ENCODE measurements at places on chromosomes 11 and 22. TPM values are rescaled to one million over a fixed set of nuclear protein-coding genes. Genes with fewer than 3 reads are reported as not detected.

SMC1B gene
- 0.11 TPM for total RNA-seq

FAT3 gene
- 30.9 TPM for total RNA-seq

SCN3B gene
- total RNA-seq = 0.79 TPM

ADAMTS15 gene
- 3.7 TPM for total RNA-seq

GRCh38 chr22:44879301-44879680, 126.9 kb downstream of the ARHGAP8 start:
- H3K27me3 ChIP-seq = no peaks in the 10 kb centered on the region
- no peaks in the 10 kb centered on the region for H3K4me1 ChIP-seq
- DNase-seq = peak; percentile 4
- H3K36me3 ChIP-seq = peaks cover 43% of the 10 kb centered on the region
- no peak overlapping the region for H3K4me3 ChIP-seq

MRGPRX4 gene
- total RNA-seq = not detected

DNA sequence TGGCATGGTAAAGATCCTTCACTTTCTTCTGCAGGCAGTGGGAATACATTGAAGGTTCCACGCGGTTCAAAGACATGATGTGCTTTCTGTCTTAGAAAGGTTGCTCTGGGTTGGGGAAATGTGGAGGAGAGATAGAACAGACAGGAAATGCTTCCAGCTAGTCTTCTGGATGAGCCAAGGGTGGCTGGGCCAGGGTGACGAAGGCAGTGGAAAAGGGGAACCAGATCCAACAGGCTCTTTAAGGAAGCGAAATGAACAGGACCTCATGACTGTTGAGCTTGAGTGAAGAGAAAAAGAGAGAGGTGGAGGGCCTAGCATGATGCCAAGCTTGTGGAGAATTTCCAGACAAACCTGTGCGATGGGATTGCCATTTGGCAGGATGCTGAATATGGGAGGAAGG, 56.4 kb upstream of the LMO1 start:
- H3K4me1 ChIP-seq = peaks cover 2% of the 10 kb centered on the region
- H3K4me3 ChIP-seq = no peak overlapping the region
- H3K27me3 ChIP-seq = peaks cover 7% of the 10 kb centered on the region
- DNase-seq = no peak

- H3K27me3 ChIP-seq = no peaks in the 10 kb centered on the region
- H3K4me3 ChIP-seq = no peak overlapping the region
- H3K36me3 ChIP-seq = peaks cover 3% of the 10 kb centered on the region
- no peak for DNase-seq
These were observed 8.6 kb downstream of the NECTIN1 start for GRCh38 chr11:119720311-119720913.

GRCh38 chr11:64234647-64235379, 429 bp downstream of the VEGFB start:
- peak; percentile 50 for DNase-seq
- H3K4me1 ChIP-seq = peaks cover 25% of the 10 kb centered on the region
- no peak overlapping the region for H3K27ac ChIP-seq
- peaks cover 16% of the 10 kb centered on the region for H3K27me3 ChIP-seq

RAB36 gene
- 1.1 TPM for total RNA-seq

DNA sequence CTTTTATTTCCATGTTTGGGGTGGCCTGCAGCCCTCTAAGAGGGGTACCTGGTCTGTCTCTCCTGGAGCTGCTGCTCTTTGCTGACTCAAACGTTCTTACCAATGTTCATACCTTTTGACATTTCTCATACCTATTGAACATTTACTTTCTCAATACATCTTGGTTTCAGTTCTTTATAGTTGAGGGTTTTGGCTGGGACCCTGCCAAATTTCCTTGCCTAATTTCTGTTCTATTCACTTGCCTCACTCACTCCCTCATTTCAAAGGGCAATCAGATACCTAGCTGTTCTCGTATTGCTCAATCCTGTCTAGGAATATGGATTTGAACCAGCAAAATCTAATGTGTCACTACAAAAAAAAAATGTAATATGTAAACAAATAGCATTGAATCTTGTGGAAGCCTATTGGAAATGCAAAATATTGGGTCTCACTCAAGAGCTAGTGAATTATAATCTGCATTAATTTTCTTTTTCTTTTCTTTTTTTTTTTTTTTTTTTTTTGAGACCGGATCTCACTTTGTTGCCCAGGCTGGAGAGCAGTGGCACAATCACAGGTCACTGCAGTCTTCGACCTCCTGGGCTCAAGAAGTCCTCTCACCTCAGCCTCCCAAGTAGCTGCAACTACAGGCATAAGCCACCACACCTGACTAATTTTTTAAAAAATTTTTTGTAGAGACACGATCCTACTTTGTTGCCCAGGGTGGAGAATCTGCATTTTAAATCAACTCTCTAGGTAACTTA, 7.5 kb downstream of the OR6M1 start:
- no peak for DNase-seq
- peaks cover 2% of the 10 kb centered on the region for H3K27me3 ChIP-seq
- H3K4me1 ChIP-seq = peaks cover 31% of the 10 kb centered on the region
- no peak overlapping the region for H3K4me3 ChIP-seq

GRCh38 chr11:75350743-75351540, 519 bp downstream of the ARRB1 start:
- peaks cover 66% of the 10 kb centered on the region for H3K4me1 ChIP-seq
- H3K36me3 ChIP-seq = peaks cover 5% of the 10 kb centered on the region
- peak; percentile 56 for DNase-seq
- peaks cover 8% of the 10 kb centered on the region for H3K27me3 ChIP-seq
- H3K4me3 ChIP-seq = peak overlapping the region; percentile 80
- peak overlapping the region; percentile 95 for H3K27ac ChIP-seq

VSIG10L2 gene
- total RNA-seq = not detected

TREH gene
- total RNA-seq = not detected

DNA sequence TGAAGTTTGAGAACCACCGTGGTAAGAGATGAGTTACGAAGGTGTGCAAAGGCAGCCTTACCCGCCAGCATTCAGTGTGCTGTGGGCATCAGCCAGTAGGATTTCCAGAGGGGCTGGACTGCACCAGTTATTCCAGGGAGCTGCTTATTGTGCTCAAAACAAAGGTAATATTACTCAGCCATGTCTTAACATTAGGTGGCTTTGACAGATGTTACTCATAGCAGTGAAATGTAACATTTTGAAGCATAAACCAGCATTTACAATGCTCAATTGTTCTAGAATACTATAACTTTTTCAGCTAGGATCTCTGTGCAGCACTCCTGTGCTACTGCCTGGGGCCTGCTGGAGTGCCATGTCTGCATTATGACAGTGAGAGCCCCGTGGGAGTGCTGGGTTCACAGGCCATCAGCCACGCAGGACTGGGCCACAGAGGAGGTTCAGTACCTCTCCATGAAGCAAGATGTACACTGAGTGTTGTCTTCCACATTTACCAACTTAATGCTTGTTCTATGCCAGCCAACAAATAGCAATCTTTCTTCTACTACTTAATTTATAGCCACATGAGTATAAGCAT, 238.1 kb downstream of the CADM1 start:
- no peak for DNase-seq
- H3K27ac ChIP-seq = no peak overlapping the region
- H3K36me3 ChIP-seq = no peaks in the 10 kb centered on the region
- H3K4me1 ChIP-seq = peaks cover 15% of the 10 kb centered on the region

HMOX1 gene
- total RNA-seq = 12.1 TPM

- H3K27ac ChIP-seq = no peak overlapping the region
- H3K4me1 ChIP-seq = peaks cover 21% of the 10 kb centered on the region
- H3K27me3 ChIP-seq = no peaks in the 10 kb centered on the region
- DNase-seq = no peak
These were observed 111.3 kb upstream of the MTMR2 start for GRCh38 chr11:96035031-96035739.

- H3K4me3 ChIP-seq = no peak overlapping the region
- DNase-seq = no peak
- no peaks in the 10 kb centered on the region for H3K4me1 ChIP-seq
These were observed 13.7 kb upstream of the RAB38 start for GRCh38 chr11:88188932-88189253.

- H3K36me3 ChIP-seq = no peaks in the 10 kb centered on the region
- no peak overlapping the region for H3K4me3 ChIP-seq
- H3K27me3 ChIP-seq = peaks cover 11% of the 10 kb centered on the region
These were observed 32.0 kb upstream of the NARS2 start for GRCh38 chr11:78606667-78607066.

OR5P2 gene
- total RNA-seq = not detected

- H3K27ac ChIP-seq = no peak overlapping the region
- peaks cover 11% of the 10 kb centered on the region for H3K4me1 ChIP-seq
- H3K4me3 ChIP-seq = no peak overlapping the region
- H3K36me3 ChIP-seq = no peaks in the 10 kb centered on the region
These were observed 979 bp upstream of the MOGAT2 start for GRCh38 chr11:75716659-75717058.

RFPL2 gene
- total RNA-seq = 0.48 TPM

DNA sequence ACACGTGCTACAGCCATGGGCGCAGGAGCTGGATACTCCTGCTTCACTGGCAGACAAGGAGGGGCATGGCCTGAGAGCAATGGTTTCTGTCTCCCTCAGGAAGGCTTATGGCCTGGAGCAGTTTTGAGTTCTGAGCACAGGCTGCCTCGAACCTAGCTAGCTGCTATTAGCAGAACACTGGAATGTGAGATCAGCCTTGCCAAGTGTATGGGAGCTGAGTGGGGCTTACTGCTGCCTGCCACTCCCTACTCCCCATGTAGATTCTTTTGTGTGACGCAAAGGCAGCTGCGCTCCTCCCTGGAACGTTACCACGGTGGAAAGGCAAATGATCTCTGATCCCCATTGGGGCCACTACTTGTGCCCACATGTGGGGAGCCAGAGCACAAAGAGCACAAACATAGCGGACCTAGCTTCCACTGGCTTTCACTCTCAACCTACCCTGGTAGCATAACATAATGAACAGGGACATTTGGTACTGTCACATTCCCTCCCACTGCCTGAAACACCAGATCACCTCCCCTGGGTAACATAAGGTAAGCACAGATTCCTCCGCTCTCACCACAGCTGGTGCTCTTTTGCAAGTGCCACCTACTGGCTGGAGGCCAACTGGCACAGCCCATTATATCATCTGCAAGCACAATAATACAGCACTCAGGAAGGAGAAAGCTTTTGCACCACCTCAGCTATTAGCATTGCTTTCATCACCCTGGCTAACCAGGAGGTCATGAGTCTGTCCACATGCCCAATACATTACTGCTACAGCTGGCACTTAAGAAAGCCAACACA, 84.6 kb upstream of the GUCY1A2 start:
- H3K4me1 ChIP-seq = no peaks in the 10 kb centered on the region
- peaks cover 2% of the 10 kb centered on the region for H3K36me3 ChIP-seq
- H3K27ac ChIP-seq = no peak overlapping the region
- no peaks in the 10 kb centered on the region for H3K27me3 ChIP-seq
- H3K4me3 ChIP-seq = no peak overlapping the region

GRCh38 chr22:46867106-46867505, 104.7 kb downstream of the TBC1D22A start:
- H3K36me3 ChIP-seq = peaks cover 19% of the 10 kb centered on the region
- H3K4me3 ChIP-seq = no peak overlapping the region
- no peaks in the 10 kb centered on the region for H3K27me3 ChIP-seq
- no peak for DNase-seq
- no peak overlapping the region for H3K27ac ChIP-seq
- peaks cover 28% of the 10 kb centered on the region for H3K4me1 ChIP-seq

GRCh38 chr11:104968856-104969776, 742 bp upstream of the CASP4 start:
- peak overlapping the region; percentile 70 for H3K27ac ChIP-seq
- H3K4me3 ChIP-seq = no peak overlapping the region
- no peaks in the 10 kb centered on the region for H3K27me3 ChIP-seq
- peak; percentile 34 for DNase-seq
- peaks cover 19% of the 10 kb centered on the region for H3K4me1 ChIP-seq

- H3K27ac ChIP-seq = no peak overlapping the region
- H3K27me3 ChIP-seq = no peaks in the 10 kb centered on the region
- no peaks in the 10 kb centered on the region for H3K36me3 ChIP-seq
- DNase-seq = no peak
- H3K4me3 ChIP-seq = no peak overlapping the region
These were observed 528.7 kb downstream of the ETS1 start for GRCh38 chr11:128058580-128059208.
